Erythroblast (primary cell): ENCODE measurements at places on chromosomes 12 and 14.

DNA sequence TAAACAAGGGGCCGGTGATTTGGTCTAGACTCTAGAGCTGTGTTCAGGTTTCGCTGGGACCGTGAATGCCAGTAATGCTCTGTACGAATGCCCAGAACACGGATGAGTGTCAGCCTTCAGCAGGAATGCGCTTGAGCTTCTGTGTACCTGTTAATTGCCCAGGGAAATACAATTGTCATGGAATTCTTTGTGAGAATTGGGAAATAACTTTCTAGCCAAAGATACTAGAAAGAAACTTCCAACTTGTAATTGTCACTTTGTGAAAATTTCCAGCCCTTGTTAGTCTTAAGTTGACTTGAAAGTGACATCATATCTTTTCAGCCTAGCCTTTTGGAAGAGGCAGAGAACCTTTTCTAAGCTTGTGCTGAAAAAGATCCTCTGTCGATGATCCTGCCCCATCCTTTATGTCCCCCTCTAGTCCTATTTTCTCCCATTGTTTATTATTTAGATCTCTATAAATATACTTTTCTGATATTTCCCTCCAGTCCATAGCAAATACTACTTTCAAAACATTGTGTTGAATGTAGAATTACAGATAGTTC is 2.7 kb downstream of the CHST11 start:
- peak; percentile 48 for DNase-seq

DNA sequence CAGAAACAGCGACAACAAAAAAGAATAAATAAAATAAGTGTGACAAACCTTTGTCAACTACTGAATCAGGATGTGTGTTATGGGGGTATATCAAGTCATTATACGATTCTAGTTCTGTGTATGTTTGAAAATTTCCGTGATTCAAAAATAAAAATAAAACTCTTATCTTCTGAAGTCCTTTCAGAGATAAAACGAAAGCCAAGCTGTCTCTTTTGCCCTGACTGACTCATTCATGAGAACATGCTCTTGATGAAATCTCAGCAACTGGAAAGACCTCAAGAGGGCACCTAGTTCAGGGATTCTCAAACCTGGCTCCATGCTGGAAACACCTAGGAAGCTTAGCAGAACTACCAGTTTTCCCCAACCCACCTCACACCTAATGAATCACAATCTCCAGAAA is 9.2 kb downstream of the FOXN3 start:
- no peak for DNase-seq

GRCh38 chr14:51872396-51872795 is 12.0 kb downstream of the GNG2 start:
- DNase-seq: no peak

DNA sequence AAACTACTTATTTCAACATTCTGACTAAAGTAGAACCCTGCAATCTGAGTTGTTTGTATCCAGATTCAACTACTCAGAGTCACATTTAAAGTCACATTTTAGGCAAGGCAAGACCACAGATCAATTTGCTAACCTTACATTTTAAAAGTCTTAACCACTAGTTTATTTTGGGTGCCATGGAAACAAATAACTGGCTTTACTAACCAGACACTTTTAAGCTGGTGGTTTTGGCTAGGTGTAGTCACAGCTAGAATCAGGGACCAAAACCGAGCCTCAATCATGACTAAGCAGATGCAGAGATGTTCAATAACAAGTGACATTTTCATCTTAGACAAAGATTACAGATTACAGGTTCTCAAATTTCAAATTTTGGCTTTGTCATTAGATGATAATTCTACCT is 115.3 kb downstream of the PDE6H start:
- DNase-seq: no peak

DNA sequence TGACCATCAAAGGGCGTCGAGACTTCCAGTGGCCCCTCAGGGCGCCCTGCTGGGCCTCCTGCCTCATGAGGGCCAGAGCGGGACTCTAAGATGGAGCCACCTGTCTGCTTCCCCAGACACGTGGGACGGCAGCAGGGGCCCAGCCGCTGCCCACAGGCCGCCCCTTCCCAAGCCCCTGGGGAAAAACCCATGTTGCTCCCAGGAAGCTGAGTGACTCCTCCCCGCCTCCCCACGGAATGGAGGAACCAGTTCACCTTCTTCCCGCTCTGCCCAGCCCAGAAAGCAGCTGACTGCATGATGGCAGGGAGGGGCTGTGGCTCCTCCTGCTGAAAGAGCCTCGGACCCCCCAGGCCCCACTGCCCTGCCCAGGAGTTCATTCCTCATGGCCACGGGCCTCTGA is 14.9 kb downstream of the RAB35 start:
- DNase-seq: no peak

- DNase-seq: no peak
Observed at GRCh38 chr12:29582146-29582545, 84.7 kb upstream of the OVCH1 start.

DNA sequence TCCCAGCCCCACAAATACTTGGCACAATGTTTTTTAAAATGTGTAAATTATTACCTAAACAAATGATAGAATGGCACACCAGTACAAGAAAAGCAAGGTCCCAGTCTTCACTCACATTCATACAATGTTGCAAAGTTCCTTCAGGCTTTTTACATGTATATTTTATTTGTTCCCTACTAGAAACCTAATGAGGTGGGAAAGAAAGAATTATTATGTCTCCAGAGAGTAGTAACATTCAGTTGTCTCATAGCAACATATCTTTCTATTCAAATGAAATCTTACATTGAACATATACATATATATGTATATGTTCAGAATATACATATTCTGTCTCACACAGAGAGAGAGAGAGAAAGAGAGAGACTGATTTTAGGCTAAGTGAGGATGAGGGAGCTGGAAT is 85.2 kb downstream of the PLCZ1 start:
- DNase-seq: no peak

DNA sequence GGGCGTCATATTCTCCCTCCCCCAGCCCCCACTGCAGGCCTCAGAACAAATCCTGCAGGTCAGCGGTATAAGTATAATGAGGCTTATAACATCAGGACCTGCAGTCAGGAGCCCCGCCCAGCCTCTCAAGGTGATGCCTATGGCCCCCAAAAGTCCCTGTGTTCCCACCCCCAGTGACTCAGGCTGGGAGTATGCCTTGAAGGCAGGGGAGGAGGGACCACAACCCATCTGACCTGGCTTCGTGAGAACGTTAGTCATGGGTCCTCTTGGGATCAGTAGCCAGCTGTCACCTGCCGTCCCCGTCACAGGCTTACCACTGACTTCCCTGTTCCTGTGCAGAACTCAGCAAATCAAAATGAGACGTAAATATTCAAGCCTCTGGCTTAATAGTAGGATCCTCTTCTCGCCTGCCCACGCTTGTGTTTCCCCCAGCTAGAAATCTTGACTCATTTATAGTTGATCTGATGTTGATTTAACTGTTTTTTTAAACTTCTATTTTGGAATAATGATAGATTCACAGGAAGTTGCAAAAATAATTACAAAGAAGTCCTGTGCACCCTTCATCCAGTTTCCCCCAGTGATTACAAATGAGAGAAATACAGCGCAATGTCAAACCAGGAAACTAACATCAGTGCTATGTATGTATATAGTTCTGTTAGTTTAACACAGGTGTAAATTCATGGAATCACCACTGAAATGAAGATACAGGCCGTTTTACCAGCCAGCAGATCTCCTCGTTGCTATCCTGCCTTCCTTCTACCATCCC is 107.5 kb downstream of the ADGRD1 start:
- no peak for DNase-seq

DNA sequence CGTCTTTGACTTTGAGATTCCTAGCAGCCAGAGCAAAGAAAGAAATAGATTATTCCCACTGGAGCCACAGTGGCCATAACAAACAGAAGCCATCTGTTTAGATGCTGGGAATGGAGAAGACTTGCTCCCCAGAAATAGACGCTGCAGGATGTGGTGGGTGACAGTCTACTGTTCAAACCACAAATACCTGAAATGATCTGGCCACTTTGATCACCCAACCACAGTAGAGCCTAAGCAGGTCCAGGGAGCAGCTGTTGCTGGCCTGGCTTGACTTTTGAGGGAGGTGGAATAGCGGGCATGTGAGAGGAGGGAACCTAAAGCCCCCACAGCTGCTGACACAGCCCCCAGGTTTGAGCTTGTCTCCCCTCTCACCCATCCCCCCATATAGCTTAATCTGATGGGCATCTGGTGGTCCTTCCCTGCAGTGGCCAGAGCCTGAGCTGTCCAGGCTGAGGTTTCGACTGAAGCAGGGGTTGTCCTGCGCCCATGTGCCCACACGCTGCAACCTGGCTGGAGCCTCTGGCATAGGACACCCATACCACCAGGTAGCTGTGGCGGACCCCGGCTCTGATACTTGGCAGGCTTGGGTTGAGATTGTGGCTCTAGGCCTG is 38.7 kb downstream of the SH2B3 start:
- DNase-seq: no peak

GRCh38 chr12:27000961-27001360 is 13.2 kb downstream of the TM7SF3 start:
- no peak for DNase-seq

GRCh38 chr14:65231286-65231980 is 129.1 kb upstream of the MAX start:
- DNase-seq: no peak

- no peak for DNase-seq
Observed at GRCh38 chr12:108905725-108906124, 25.8 kb downstream of the DAO start.

GRCh38 chr14:77301103-77301502 is 19.6 kb downstream of the POMT2 start:
- peak; percentile 87 for DNase-seq

- DNase-seq: no peak
Observed at GRCh38 chr14:33254861-33255395, 316.2 kb downstream of the NPAS3 start.
